ENCODE measurements at places on chromosomes 1 and 21.

GRCh38 chr1:36076979-36077573 lies 6.8 kb upstream of the TEKT2 start:
- DNase-seq, result no peak

DNA sequence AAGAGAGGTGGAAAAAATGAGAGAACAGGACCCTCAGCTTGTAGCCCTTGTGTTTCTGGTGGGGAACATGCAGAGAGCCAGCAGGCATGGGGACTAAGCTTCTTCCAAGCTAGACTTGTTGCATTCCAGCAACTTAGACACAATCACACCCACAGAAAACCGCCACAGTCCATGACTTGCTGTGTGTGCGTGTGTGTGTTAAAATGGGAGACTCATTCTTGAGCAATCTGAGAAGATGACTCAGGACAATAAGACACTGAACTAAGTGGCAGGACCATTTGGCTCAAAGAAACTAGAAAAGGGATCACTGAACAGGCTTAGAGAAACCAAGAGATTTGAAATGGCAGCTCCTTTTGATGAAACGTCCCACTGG lies 78.0 kb downstream of the HLX start:
- no peak for DNase-seq

- DNase-seq, result no peak
Observed at GRCh38 chr1:230144010-230144614, 77.1 kb downstream of the GALNT2 start.

DNA sequence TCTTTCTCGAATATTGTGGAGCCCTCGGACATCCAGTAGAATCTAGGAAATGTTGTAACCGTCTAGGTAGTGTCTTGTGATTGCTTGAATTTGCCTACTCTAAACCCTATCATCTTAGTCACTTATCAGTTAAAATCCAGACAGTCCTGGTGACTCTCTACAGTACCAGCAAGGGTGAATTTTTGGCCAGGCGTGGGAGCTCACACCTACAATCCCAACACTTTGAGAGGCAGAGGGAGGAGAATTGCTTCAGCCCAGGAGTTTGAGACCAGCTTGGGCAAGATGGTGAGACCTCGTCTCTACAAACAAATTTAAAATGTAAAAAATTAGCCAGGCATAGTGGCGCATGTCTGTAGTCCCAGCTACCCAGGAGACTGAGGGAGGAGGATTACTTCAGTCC lies 230.9 kb downstream of the CHRM3 start:
- no peak for DNase-seq

- no peak for DNase-seq
Observed at GRCh38 chr1:244384066-244384465, 67.6 kb downstream of the ADSS2 start.

DNA sequence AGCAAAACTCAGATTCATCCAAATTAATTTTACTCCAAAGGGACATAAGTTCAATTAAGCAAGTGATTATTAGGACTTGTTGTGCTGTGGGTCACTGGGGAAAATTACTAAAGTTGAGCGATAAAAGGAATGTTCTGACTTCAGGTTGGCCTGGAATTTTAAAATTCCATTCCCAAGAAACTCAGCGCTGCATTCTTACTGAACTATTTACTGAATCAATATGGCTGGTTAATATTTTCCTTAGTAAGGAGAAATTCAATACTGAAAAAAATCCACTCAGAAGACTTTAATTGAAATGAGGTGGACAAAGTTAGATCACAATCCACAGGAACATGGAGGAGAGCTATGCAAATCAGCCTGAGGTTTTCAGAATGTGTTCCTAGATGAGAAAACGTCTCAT lies 578.9 kb upstream of the NR5A2 start:
- no peak for DNase-seq

- no peak for DNase-seq
Observed at GRCh38 chr1:88503646-88504045, 180.4 kb upstream of the PKN2 start.

GRCh38 chr1:4847711-4848110 lies 193.3 kb downstream of the AJAP1 start:
- DNase-seq, result no peak

GRCh38 chr21:25370311-25370744 lies 237.0 kb downstream of the MRPL39 start:
- no peak for DNase-seq

GRCh38 chr1:34419663-34420136 lies 243.0 kb downstream of the C1orf94 start:
- no peak for DNase-seq

DNA sequence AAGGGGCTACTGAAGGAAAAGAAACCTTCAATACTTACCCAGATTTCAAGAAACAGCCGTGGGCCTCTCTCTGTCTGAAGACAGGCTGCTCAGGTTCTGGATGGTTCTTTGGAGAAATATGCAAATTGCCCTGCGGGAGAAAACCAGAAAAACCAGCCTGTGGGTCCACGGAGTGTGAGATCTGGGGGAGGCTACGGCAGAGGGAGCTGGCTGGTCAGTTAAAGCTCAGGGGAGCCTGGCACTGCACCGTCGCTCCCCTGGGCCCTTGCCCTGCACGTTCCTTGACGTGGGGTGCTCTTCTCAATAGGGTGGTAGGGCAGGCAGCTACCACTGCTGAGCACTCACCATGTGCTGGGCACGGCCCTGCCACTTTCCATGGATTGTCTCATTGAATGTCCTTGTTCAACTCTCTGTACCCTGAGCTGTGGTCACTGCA lies 12.7 kb downstream of the TMCO4 start:
- DNase-seq, result no peak

DNA sequence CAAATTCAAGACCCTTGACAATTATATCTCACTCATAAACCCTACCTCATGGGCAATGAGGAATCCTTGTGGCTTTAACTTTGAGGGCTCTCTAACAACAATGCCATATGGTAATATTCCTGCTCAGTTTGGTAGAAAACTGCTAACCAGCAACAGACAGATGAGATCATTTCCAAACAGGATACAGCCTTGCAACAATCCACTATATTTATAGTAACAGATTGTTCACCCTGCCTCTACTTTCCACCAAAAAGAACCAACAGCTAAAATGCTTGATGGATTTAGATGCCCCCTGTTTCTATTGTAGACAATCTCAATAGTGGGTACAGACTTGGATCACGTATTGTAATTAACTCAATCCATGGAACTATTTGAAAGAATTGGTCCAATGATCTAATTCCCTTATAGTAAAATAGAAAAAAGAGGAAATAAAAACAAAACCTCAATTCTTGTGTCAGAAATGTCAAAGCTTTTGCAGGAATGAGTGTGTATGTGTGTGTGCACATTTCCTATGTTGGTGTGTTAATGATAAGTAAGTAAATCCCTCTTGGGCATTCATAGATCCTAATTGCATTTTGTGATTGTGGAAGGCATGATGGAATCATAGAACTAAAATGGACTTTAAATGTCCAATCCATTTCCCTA lies 100.0 kb upstream of the EDEM3 start:
- no peak for DNase-seq

DNA sequence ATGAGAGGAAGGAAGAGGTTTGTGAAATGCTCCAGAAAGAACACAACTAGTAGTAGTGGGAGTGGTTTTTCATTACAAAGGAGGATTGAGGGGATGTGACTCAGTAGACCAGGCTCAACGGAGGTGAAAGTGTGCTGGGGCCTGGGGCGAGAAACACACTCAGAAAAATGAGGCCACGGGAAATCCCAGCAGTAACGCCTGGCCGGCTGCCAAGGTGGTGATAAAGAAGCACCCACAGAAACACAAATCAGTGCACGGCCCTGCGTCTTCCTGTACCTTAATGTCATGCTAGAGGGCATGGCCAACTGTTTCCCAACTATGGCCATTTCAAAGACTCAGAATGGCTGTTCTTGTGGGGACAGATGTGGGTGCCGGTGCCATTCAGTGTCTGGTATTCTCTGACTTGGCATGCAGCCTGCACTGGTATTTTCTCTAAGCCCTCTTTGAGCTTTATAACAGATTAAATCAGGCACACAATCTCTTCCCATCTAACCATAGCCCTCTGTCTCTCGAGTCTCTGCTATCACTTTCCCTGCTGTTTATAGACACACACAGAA lies 38.2 kb downstream of the URB2 start:
- peak; percentile 89 for DNase-seq

DNA sequence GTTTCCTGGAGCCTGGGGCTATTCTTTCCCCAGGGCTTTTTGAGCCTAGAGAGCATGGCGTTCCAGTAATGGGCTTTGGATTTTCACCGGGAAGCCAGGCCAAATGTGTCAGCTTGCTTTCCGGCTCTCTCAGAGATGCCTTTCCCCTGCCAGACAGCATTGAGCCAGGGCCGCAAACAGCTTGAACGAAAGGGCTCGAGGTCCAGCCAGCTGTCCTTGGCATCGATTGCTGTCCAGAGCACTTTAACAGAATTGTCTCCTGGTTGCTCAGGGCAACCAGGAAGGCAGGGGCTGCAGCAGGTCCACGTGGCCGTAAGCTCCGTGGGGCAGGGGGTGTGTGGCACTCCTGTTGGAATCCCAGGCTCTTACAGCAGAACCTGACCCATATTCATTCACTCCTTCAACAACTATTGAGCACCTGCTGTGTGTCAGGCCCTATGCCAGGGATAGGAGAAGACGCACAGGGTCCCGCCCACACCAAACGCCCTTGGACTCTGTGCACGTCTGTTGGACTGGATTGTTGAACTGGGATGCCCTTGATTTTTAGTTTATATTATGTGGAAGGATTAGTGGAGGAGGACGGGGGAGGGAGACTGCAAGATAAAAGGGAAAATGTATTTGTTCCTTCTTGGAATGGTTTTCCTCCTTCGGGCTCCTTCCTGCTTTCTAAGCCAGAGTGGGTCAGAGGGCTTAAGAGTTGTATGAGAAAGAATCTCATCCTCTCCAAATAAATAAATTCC lies 38.7 kb upstream of the EFHD2 start:
- DNase-seq, result no peak

DNA sequence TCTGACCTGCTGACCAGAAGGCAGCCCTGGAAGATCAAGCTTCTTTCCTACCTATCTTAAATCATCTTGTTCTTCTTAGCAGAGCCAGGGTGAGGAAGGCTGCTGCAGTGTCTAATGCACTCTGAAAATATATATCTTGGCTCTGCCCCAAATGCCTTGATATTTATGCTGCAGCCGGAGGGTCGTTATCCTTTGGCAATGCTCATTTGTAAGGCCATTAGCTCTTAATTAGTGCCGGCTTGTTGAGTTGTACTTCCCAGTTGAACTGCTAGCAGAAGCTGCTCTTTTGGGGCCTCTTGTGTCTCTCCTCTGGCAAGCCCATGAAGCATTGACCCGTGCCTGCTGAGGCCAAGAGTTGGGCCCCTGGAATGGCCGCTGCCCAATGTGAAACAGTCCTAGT lies 4.2 kb upstream of the GNL2 start:
- no peak for DNase-seq

DNA sequence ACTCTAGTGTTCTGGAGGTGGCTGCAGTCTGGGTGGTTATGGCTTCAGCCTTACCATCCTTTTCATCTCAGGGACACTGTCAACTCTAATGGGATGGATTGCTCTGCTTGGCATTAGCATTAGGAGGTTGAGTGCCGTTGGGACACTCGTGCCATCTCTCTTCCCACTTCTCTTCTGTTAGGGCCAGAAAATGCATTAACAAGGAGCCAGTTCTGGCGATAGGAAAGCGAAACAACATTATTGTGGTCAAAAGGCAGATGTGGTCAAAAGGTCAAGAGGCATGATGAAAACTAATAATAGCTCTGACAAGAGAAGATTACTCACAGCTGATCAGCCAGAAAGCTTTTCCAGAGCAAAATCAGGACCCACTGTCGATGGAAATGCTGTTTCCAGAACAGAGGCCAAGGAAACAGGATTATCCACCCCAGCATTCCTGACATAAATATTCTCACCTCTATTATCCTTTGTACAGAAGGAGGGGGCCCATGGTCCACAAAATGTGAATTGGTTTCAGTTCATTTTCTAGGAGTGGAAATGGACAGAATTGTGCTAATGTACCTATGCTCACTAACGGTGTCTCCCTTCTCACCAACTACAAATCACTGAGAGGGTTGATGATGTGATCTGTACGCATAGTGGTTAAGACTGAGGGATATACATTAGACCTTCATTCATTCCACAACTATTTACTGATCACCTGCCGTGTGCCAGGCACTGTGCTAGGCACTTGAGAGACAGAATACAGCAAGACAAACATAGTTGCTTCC lies 72.0 kb downstream of the ST6GALNAC5 start:
- no peak for DNase-seq

- DNase-seq, result no peak
Observed at GRCh38 chr1:191396622-191397021, 761.6 kb upstream of the RGS18 start.

- no peak for DNase-seq
Observed at GRCh38 chr1:150507912-150508864, at the start of gene ECM1. Gene ECM1 (plus strand): TSS chr1:150508109. CDS start chr1:150508210, 101 bp downstream.

GRCh38 chr1:225936523-225936922 lies 4.5 kb downstream of the LEFTY2 start:
- DNase-seq, result no peak

DNA sequence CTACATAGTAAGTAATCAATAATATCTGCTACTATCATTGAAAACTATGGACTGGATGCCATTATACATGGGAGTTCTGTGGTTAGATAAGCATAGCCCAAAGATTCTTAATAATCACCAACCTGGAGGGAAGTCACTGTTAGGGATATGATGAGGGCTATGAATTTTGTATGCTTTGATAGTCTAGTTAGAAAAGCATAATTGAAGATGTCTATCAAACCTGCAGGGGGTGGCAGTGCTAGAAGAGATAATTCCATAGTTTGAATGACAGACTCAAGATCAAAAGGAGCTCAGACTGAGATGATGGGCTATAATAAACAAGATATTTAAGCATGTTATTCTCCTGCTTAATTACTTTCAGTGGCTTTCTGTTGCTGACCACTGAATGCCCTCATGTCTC lies 15.4 kb upstream of the COA6 start:
- no peak for DNase-seq

GRCh38 chr1:1086911-1087341 lies 12.8 kb upstream of the RNF223 start:
- no peak for DNase-seq

GRCh38 chr1:165647970-165648369 lies 16.9 kb downstream of the MGST3 start:
- DNase-seq, result no peak

GRCh38 chr21:32030146-32030652 lies 157.4 kb downstream of the HUNK start:
- no peak for DNase-seq

DNA sequence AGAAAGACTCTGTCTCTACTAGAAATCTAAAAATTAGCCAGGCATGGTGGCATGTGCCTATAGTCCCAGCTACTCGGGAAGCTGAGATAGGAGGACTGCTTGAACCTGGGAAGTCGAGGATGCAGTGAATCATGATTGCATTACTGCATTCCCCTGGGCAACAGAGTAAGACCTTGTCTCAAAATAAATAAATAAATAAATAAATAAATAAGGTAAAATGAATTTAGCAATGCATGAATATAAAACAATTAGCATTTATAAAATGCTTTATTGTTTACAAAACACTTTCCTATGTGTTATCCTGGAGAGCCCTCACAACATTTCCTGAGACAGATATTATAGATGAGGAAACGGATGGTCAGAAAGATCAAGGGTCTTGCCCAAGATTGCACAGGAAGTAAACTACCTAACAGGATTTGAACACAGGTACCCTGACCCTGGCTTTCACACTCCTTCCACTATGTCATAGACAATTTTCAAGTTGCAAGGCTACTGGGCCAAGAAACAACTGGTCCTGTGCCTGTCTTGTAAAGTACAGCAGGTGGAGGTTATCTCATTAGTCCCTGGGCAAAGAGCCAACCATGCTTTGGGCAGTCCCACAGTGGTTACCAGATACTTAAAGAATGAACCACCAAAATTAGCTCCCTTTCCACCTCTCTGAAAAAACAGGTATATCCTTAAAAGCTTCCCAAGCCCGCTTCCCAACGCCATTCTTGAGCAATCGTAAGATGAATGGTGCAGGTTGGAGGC lies 15.4 kb upstream of the VSIG8 start:
- no peak for DNase-seq

Data from stimulated activated CD4-positive, alpha-beta T cell treated with anti-CD3 and anti-CD28 coated beads, TNF-alpha, amount 100 ng/mL, for 24 hours (primary cell).